Iris pigment epithelial cell (primary cell): ENCODE measurements at places on chromosomes 12 and 14.

- no peak for DNase-seq
Measured at GRCh38 chr12:47722136-47722834, 3.0 kb downstream of the ENDOU start.

GRCh38 chr12:83156815-83157214 lies 470.1 kb downstream of the TMTC2 start:
- no peak for DNase-seq

- DNase-seq: peak; percentile 36
Measured at GRCh38 chr14:39266525-39266870, 32.8 kb downstream of the MIA2 start.

DNA sequence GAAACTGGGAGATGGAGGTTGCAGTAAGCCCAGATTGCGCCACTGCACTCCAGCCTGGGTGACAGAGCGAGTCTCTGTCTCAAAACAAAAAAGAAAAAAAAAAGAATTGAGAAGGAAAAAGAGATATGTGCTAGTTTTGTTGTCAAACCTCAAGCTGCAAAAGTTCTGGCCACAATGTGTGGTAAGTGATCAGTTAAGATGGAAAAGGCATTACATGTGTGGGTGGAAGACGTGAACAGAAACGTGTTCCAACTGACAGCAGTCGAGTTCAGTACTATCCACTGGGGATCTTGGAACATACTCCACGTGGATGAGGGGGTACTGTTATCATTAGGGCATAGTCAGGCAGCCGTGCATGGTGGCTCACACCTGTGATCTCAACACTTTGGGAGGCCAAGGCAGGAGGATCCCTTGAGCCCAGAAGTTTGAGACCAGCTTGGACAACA lies 17.3 kb downstream of the GPR68 start:
- no peak for DNase-seq

GRCh38 chr12:7832059-7832696 lies 40.5 kb downstream of the SLC2A14 start:
- DNase-seq: peak; percentile 51

GRCh38 chr14:62234849-62235248 lies 472.6 kb downstream of the SNAPC1 start:
- DNase-seq: peak; percentile 11

GRCh38 chr12:64427988-64428387 lies 23.8 kb downstream of the XPOT start:
- DNase-seq: no peak

- no peak for DNase-seq
Measured at GRCh38 chr12:89721291-89721987, 12.8 kb upstream of the ATP2B1 start.

DNA sequence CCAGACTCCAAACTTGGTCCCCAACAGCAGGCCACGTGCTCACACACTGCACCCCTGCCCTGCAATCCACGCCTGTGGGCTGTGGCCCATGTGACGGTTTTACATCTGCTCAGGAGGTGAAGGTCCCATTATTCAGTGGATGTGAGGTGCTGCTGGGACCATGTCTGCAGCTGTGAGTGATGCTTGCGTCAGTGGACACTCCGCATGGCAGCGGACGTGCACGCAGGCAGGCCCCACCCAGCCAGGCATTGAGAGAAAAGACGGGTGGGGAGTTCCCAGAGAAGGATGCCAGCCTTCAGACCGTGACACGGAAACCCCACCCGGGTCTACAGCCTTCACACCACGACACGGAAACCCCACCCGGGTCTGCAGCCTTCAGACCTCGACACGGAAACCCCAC lies 67.6 kb downstream of the NOC4L start:
- DNase-seq: no peak

GRCh38 chr12:81597928-81598604 lies 161.1 kb downstream of the PPFIA2 start:
- no peak for DNase-seq

GRCh38 chr12:55789171-55789570 lies 28.4 kb downstream of the SARNP start:
- no peak for DNase-seq

DNA sequence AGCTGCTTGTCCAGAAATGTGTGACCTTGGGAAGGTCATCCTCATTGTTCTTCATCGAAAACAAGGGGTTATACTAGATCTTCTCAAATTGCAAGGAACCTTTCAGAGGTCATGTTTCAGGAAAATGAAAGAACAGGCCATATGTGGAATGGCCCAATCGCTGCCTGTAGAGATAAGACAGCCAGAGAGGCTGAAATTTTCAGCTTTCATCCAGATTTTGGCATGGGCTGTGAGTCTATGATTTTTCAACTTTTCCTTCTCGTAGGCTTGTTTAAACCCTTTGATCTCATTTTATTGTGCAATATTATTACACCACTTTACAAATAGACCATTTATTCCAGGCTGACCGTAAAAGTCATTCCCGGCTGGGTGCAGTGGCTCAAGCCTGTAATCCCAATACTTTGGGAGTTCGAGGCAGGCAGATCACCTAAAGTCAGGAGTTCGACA lies 17.1 kb upstream of the ATXN2 start:
- DNase-seq: peak; percentile 69

- peak; percentile 14 for DNase-seq
Measured at GRCh38 chr14:56118611-56119181, 485 bp downstream of the PELI2 start.

GRCh38 chr12:111211910-111212757 lies 156.8 kb downstream of the PHETA1 start:
- no peak for DNase-seq

DNA sequence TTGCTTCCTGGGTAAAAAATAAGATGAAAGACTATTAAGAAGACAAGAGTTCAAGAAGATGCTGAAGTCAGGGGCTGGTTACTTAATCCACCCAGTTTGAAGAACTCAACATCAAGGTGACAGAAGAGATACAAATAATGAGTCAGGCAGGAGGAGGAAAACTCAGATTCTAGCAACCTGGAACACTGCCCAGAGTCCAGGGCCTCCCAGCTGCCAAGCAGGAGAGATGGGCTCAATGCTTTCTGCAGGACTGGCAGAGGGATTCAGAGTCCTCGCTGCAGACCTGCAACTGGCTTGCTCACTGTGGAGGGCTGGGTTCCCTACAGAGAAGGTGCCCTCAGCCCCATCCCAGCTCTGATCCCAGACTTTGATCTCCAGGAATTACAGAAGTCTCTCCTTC lies 28.6 kb upstream of the CEBPE start:
- peak; percentile 43 for DNase-seq

DNA sequence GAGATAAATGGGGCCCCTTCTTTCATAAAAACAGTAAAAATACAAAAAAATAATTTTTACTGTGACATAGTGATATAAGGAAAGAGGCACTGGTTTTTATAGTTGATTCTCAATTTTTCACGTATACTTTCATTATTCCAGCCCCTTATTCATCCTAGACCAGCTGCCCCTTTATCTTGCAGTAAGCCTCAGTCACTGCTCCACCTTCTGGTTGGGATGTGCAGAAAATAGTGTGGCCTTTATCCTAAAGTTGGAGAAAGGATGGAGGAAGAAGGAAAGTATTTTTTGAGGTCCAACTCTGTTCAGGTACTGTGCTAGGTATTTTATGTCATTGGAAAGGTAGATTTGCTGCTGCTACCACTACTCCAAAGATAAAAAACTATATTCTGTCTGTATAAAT lies 172.7 kb downstream of the ANO6 start:
- DNase-seq: peak; percentile 55

GRCh38 chr12:80222261-80222660 lies 122.9 kb downstream of the OTOGL start:
- DNase-seq: peak; percentile 21

DNA sequence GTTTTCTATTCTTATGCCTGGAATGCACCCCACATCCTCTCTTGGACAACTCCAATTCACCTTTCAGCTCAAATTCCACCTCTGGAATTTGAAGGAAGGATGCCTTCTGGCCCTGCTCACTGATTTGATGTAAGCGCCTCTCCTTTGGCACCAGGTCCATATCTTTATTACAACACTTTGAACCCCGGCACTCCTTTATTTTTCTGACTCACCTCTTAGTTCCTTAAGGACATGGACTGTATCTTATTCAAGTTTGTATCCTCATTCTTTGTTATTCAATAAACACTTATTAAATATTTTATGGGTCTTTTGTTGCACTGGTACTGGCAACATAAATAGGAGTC lies 3.1 kb downstream of the GALC start:
- no peak for DNase-seq

- no peak for DNase-seq
Measured at GRCh38 chr12:108935159-108935763, 55.4 kb downstream of the DAO start.

- no peak for DNase-seq
Measured at GRCh38 chr14:75313294-75313693, 34.7 kb downstream of the FOS start.

DNA sequence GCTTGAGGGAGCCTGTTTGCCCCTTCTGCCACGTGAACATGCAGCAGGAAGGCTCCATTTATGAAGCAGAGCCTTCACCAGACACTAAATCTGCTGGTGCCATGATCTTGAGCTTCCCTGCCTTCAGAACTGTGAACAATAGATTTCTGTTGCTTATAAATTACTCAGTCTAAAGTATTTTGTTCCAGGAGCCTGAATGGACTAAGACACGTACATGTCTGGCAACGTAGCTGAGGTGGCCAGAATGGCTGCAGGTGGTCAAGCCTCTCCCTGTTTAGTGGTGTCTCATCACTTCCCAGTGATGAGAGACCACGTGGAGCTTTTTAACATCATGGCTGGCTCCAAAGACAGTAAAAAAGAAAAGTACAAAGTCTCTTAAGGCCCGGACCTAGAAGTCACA lies 32.2 kb upstream of the SLC38A2 start:
- no peak for DNase-seq
